Bladder microvascular endothelial cell (primary cell): ENCODE measurements at places on chromosomes 5 and 9. TPM values are rescaled to one million over a fixed set of nuclear protein-coding genes. Genes with fewer than 3 reads are reported as not detected.

Gene KCNV2
- total RNA-seq = not detected in 2 replicates

Gene ROPN1L
- total RNA-seq = 0.25 and 1.6 TPM in 2 replicates

Gene EGR1
- 0.32 and 3.8 TPM in 2 replicates for total RNA-seq

Gene CRHBP
- 0.49 and 0.88 TPM in 2 replicates for total RNA-seq

Gene PLAC8L1
- not detected in 2 replicates for total RNA-seq

Gene CLTB
- total RNA-seq = 88.4 and 171 TPM in 2 replicates

Gene SLCO6A1
- not detected in 2 replicates for total RNA-seq

Gene PDGFRB
- 2.6 and 8.9 TPM in 2 replicates for total RNA-seq

Gene PCDHB15
- 0.32 and 1.2 TPM in 2 replicates for total RNA-seq

Gene SPACA9
- total RNA-seq = 1.3 and 1.5 TPM in 2 replicates
